ENCODE measurements at places on chromosomes 4 and X.
A peak's percentile ranks its signal among the peaks of the same experiment; 100 is the strongest.

- no peak for ATAC-seq
Observed at GRCh38 chr4:126396703-126397102, 1081.9 kb downstream of the FAT4 start.

- no peak for ATAC-seq
Observed at GRCh38 chr4:8319061-8319460, 49.5 kb downstream of the HTRA3 start.

- no peak for ATAC-seq
Observed at GRCh38 chrX:8484360-8484949, 19.8 kb downstream of the VCX3B start.

DNA sequence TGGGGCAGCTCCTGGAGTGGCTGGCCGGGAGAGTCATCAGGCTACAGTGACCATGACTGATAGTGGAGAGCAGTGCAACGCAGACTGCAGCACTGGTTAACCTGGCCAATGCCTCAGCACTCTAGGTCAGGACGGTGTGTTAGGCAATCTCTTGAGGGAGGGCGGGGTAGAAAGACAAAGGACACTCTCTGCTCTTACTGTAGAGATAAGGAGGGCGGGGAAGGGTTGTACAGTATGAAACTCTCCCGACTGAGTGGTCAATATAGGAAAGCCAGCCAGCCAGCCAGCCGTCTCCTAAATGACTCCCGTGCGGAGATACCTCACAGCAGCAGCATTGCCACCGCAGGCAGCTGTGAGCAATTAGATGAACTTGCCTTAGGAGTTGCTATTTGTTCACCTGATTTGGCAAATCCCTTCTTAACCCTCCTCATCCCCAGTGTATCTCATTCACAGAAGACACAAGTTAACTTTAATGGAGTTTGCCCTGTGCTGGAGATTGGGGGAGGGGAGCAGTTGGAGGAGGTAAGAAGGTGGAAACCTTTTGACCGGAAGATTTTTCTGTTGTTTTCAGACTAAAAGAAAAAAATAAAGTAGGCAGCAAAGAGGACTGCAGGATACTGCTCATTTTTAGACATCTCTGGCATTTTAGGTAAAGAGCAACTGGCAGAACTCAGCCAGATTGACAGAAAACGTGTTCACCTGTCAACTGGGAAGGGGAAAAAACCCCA is 330.5 kb downstream of the HNRNPD start:
- no peak for ATAC-seq

DNA sequence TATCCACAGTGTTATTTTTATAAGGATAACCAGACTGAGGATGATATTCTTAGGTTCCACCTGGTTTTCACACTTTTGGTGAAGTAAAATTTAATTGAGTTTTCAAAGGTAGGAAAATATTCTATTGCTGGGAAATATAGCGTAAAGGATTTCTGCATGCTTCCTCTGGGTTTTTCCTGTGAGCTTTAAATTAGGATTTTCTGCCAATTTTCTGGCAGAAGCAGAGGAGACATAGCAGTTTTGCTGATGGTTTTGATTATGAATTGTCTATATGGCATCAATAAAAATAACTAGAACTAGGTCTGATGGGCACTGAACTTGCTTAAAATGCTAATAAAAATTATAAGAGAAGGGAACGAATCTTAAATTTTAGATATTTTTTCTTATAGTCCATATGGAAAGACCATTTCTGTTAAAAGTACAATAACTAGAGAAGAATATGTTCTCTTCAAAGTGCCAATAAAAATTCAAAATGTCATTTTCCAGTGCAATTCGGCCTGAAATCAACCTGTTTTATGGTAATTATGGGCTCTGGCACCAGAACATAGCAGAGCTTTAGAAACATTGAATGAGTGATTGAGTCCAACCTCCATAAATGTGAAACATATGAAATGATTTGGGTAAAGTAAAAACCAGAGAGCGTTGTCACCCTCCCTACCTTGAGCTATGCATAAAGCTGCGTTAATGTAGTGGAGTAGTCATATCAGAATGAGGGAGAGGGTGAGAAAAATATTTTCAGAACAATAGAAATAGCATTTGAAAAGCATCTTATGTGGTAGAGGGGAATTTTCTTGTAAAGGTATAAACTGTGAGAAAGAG is 279.7 kb downstream of the SPRY1 start:
- ATAC-seq = no peak

DNA sequence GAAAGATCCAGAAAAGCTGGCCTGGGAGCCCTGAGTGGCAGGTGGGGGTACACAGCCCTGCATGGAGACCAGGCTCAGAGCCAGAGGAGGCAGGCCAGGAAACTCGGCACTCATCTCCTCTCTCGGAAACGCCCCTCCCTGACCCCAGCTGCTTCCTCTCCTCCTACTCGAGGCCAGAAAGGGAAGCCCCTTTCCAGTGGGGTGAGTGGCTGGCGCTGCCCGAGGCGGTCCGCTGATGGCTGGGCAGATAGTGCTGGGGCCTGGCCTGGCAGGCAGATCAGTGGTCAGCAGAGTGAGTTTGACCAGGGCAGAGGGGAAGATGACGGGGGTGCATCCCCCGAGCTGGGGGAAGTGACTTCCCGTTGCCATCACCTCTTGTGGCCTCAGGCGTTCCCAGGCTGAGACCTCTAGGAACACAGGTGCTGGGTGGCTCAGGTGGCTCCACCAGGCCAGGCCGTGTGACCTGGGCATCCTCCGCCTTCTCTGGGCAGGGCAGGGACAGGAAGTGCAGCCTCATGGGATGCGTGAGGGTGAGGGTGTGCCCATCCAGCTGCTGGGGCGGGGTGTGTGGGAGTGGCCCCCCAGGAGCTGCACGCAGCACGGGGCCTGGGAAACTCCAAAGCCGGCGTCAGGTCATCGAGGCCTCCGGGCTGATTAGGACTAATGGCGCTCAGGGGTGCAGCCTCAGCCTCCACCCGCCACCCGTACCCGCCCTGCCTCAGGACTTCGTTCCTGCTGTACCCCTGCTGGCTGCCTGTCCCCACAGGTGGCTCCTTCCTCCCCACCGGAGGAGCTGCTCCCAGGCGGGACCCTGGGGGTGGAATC is 5.7 kb downstream of the SH3BP2 start:
- peak; percentile 50 for ATAC-seq

GRCh38 chr4:23775694-23776093 is 114.2 kb downstream of the PPARGC1A start:
- ATAC-seq = no peak

DNA sequence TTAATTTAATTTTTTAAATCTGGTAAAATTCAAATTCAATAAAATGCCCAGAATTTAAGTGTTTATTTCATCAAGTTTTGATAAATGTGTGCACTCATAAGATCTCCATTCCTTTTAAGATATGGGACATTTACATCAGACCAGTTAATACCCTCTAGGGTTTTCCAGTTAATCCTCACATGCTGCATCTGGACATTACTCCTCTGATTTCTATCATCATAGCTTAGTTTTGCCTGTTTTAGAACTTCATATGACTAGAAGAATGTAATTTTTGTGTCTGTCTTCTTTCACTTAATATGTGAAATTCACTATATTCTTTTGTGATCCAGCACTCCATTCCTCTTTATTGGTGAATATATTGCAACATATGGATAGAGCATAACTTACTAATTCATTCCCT is 727.7 kb upstream of the FAM241A start:
- ATAC-seq = no peak

DNA sequence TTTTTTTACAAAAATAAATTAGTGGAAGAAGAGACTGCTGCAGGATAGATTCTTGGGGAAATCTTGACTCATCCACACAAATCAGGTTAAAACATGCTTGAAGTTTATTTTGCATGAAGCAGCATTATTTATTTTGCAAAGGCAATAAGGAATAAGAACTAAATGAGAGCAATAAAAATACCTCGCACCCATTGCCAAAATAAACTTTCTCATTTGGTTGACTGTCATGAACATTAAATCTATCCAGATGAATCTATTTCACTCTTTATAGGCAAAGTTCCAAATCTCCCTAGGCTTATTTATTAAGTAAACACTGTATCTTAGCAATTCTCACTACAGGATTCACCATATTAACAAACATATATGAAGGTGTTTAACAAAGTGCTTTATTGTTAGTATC is 58.9 kb downstream of the HOPX start:
- ATAC-seq = no peak

DNA sequence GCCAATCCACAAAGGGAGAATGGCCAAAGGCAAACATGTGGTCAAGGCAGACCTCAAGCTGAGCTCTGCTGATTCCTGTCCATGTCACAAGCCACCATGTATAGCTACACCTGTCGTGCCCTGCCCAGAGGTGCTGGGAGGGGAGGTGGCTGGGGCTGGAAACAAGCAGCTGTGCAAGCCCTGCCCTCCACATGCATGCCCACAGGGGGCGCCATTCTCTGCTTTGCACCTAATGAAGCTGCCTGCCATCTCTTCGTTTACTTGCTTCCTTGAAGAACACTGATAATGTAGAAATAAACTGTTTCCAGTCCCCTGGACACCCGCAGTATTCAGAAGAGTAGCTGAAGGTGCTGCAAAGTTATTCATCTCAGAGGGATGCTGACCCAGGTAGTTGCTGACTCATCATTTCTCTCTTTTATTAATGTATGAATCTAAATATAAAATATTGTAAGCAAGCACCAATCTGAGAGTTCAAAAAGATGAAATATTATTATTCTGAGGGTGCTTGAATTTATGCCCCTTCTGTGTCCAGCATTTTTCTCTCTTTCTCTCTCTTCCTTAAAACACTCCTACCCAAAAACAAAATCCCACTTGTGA is 278.6 kb downstream of the ADGRA3 start:
- no peak for ATAC-seq

DNA sequence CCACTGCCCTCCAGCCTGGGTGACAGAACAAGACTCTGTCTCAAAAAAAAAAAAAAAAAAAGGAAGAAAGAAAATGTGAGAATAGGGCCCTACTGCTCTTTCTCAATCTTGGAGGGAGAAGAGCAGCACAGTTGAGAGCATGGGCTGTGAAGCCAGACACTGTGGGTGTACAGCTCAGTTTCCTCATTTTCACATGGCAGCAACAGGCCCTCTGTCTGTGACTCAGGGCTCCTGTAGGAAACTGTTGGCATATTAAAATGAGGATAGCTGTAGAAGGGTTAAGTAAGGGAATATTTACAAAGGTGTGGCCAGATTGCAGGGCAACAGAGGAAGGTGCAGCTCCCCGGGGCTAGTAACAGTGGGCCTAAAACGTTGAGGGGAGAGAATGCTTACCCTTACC is 3.4 kb downstream of the AKAP14 start:
- no peak for ATAC-seq

- ATAC-seq = no peak
Observed at GRCh38 chr4:145851511-145852201, 87.0 kb downstream of the ZNF827 start.

- ATAC-seq = peak; percentile 33
Observed at GRCh38 chr4:6562931-6563901, 11.8 kb upstream of the MAN2B2 start.

GRCh38 chr4:10006231-10006600 is 15.1 kb downstream of the SLC2A9 start:
- peak; percentile 88 for ATAC-seq

DNA sequence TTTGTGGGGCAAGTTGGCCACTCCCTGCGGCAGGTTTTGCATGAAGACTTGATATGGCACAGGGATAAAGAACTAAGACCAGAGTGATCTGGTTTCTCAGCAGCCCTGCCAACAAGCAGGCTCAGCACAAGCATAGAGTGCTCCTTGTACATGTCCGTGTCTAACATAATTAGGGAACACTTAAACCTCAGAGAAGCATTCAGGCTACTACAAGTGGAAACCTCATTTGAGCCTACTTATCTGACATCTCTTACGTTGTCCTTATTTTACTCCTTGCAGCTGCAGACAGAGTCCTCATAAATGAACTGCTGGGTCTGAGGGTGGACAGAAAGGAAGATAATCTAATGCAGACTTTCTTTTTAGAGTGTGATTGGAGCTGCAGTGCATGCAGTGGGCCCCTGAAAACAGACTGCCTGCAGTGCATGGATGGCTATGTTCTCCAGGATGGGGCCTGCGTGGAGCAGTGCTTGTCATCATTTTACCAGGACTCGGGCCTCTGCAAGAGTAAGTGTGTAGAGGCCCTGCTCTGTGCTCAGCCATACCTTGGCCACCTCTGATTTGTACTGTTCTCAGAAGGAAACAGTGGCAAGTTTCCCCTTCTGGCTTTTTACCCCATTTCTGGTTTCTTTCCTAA is 179.1 kb upstream of the ANXA3 start:
- no peak for ATAC-seq
